ENCODE measurements at places on chromosomes 1 and 21.

GRCh38 chr1:5620997-5621396 is 371.2 kb downstream of the NPHP4 start:
- H3K4me1 ChIP-seq: peaks cover 24% of the 10 kb centered on the region
- no peak overlapping the region for H3K27ac ChIP-seq
- H3K36me3 ChIP-seq: peaks cover 5% of the 10 kb centered on the region
- H3K27me3 ChIP-seq: peaks cover 15% of the 10 kb centered on the region
- DNase-seq: peak; percentile 43

- H3K27me3 ChIP-seq: no peaks in the 10 kb centered on the region
- H3K36me3 ChIP-seq: no peaks in the 10 kb centered on the region
- no peaks in the 10 kb centered on the region for H3K4me1 ChIP-seq
Measured at GRCh38 chr1:198423673-198424072, 116.8 kb downstream of the ATP6V1G3 start.

DNA sequence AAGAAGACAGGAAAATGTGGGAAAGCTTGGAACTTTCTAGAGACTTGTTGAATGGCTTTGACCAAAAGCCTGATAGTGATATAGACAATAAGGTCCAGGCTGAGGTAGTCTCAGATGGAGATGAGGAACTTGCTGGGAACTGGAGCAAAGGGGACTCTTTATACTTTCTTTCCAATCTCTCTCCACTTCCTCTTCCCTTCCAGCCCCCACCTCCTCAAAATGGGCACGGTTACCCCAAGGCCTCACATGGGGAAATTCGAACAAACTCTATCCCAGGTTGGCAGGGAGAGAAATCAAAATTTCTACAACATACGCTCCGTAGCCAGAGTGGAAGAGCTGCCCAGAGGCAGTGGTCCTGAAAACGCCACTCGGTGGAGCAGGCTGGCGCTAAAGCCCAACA is 15.2 kb downstream of the PPT1 start:
- peaks cover 43% of the 10 kb centered on the region for H3K36me3 ChIP-seq
- no peak overlapping the region for H3K4me3 ChIP-seq
- DNase-seq: no peak
- no peak overlapping the region for H3K27ac ChIP-seq
- H3K27me3 ChIP-seq: no peaks in the 10 kb centered on the region

GRCh38 chr1:200869753-200870391 is 2.9 kb upstream of the GPR25 start:
- H3K4me3 ChIP-seq: no peak overlapping the region
- no peaks in the 10 kb centered on the region for H3K4me1 ChIP-seq
- H3K36me3 ChIP-seq: peaks cover 25% of the 10 kb centered on the region
- no peak for DNase-seq
- H3K27me3 ChIP-seq: peaks cover 1% of the 10 kb centered on the region

- peak; percentile 72 for DNase-seq
- H3K27me3 ChIP-seq: no peaks in the 10 kb centered on the region
- H3K4me1 ChIP-seq: no peaks in the 10 kb centered on the region
- H3K27ac ChIP-seq: no peak overlapping the region
- H3K36me3 ChIP-seq: no peaks in the 10 kb centered on the region
Measured at GRCh38 chr1:44377925-44378784, 23.1 kb upstream of the ERI3 start.

DNA sequence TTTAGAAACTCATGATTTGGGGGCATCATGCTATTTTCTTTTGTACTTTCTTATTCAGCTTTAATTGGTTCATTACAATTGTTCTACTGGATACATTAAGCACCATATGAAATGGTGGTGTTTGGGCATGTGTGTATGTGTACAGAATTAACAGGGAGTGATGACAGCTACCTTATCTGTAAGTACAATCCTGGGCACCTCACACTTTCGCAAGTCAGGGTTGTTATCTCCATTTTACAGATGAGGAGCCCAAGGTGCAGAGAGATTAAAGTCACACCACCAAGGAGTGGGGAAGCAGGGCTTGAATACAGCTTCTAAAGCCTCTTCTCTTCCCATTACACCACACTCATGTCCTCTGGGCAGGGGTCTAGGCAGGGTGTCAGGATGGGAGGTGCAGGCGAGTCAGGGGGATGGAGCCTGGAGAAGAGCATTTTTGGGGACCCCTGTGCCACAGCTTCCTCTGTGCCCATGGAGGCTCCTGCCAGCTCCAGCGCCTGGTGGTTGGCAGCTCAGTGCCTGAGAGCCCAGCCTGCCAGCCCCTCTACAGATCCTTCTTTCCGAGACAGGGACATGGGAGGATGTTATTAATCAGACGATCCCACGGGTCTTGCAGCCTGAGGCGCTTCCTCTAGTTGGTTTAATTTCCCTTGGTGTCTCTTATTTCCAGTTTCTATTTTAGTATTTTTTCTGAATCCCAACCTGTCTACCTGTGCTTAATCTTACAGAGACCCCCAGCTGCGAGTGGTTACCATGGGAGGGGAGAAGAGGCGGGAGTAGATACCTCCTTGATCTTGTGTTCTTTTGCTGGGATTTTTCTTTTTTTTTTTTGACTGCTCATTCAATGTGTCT is 126.2 kb upstream of the CD34 start:
- no peaks in the 10 kb centered on the region for H3K4me1 ChIP-seq
- H3K27ac ChIP-seq: peak overlapping the region; percentile 16
- no peaks in the 10 kb centered on the region for H3K27me3 ChIP-seq
- no peak for DNase-seq
- no peak overlapping the region for H3K4me3 ChIP-seq

- no peak overlapping the region for H3K27ac ChIP-seq
- H3K27me3 ChIP-seq: peaks cover 12% of the 10 kb centered on the region
Measured at GRCh38 chr1:220884981-220885918, 6.0 kb downstream of the HLX start.

GRCh38 chr1:85450832-85451231 is 14.1 kb downstream of the DDAH1 start:
- no peak overlapping the region for H3K4me3 ChIP-seq
- peaks cover 6% of the 10 kb centered on the region for H3K4me1 ChIP-seq
- DNase-seq: peak; percentile 20
- no peak overlapping the region for H3K27ac ChIP-seq

DNA sequence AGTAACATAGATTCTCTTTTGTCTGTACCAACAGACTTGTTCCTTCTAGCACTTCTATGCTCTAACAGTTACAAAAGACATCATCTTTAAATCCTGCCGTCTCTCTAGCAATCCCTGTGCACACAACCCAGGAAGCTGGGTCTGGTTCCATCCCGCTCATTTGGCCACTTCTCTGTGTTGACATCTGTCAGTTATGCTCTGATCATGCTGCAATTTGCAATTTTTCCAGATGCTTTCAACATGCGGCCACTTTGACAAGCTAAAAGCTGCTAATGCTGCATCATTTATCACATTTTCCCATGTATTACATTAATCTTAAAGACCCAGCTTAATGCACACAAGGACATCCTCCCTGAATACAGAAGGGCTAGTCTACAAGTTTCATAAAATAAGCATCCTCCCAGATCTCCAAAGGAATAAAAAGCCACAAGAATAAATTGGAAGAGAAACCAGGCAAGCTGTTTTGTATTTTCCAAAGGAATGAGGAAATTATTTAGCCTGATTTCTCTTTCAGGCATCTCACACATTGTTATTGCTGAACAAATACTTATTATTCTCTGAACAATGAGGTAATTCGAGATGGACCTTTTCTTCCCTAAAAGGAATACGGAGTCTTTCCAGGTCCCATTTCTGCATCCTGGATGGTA is 19.0 kb upstream of the LRRC52 start:
- H3K4me1 ChIP-seq: no peaks in the 10 kb centered on the region
- no peaks in the 10 kb centered on the region for H3K36me3 ChIP-seq
- no peak for DNase-seq
- H3K27me3 ChIP-seq: peaks cover 72% of the 10 kb centered on the region

- H3K36me3 ChIP-seq: no peaks in the 10 kb centered on the region
- no peaks in the 10 kb centered on the region for H3K27me3 ChIP-seq
- DNase-seq: peak; percentile 88
- H3K4me1 ChIP-seq: peaks cover 29% of the 10 kb centered on the region
Measured at GRCh38 chr1:159854693-159855192, 7.7 kb downstream of the VSIG8 start.

DNA sequence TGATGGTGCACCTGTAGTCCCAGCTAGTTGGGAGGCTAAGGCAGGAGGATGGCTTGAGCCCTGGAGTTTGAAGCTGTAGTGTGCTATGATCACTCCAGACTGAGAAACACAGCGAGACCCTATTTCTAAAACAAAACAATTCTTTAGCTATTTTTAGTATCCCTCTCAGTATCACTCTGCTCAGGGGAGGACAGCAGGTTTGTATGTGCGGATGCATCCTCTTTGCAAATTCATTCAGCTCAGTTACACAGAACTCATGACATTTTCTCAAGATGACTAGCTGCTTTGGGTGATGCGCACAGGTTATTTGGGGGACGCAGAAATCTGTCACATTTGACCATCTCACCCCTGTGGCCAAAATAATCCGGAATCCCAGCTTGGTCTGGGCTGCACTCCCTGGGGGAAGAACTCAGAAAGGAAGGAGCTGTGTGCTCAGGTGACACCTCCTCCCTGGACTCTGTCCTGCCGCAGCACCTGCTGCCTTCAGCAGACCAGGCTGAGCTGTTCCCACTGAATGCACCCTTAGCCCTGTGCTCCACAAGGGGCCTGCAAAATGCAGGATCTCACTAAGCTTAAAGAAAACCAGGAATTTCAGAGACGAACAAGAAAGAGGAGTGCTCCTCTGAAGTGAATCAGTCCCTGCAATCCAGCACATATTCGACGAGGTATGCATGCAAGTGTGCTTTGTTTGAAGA is 89.5 kb upstream of the PGBD5 start:
- H3K4me1 ChIP-seq: no peaks in the 10 kb centered on the region
- no peak overlapping the region for H3K27ac ChIP-seq
- peaks cover 22% of the 10 kb centered on the region for H3K27me3 ChIP-seq
- H3K36me3 ChIP-seq: no peaks in the 10 kb centered on the region
- no peak for DNase-seq
- no peak overlapping the region for H3K4me3 ChIP-seq

DNA sequence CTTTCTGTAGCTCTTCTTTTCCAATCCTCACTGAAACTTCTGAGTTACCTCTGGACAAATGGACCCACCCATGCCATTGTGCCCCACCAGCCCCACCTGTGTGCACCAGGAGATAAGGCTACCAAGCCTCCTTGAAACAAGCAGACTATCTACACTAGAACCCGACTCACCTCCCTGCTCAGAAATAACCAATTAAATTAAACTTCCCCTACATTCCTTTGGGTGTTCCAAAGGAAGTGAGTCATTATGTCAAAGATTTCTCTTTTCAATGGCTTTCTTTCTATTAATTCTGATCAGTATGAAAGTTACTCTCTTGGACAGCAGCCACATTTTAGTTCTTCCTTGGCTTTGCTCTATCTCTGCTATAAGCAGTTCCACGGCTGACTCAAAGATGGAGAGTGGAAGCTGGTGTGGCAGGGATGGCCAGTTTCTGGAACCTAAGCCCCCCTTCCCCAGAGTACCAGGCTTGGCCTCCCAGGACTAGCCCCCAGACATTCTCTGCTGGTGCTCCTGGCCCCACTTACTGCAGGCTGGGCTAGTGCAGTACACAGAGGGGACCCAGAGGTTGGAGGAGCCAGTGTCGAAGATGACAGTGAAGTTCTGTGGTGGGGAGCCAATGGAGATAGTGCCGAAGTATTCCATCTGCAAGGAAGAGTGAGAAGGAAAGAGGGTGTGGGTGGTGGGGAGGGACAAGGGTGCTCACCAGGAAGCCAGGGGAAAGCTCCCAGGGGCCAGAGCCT is 1.9 kb downstream of the CTSE start:
- H3K27me3 ChIP-seq: no peaks in the 10 kb centered on the region
- H3K4me1 ChIP-seq: peaks cover 28% of the 10 kb centered on the region
- DNase-seq: peak; percentile 55
- no peaks in the 10 kb centered on the region for H3K36me3 ChIP-seq
- H3K4me3 ChIP-seq: no peak overlapping the region
- peak overlapping the region; percentile 57 for H3K27ac ChIP-seq

- H3K27ac ChIP-seq: peak overlapping the region; percentile 92
- H3K27me3 ChIP-seq: no peaks in the 10 kb centered on the region
- no peak for DNase-seq
- peaks cover 26% of the 10 kb centered on the region for H3K36me3 ChIP-seq
Measured at GRCh38 chr1:161177936-161178244, 583 bp upstream of the B4GALT3 start.

DNA sequence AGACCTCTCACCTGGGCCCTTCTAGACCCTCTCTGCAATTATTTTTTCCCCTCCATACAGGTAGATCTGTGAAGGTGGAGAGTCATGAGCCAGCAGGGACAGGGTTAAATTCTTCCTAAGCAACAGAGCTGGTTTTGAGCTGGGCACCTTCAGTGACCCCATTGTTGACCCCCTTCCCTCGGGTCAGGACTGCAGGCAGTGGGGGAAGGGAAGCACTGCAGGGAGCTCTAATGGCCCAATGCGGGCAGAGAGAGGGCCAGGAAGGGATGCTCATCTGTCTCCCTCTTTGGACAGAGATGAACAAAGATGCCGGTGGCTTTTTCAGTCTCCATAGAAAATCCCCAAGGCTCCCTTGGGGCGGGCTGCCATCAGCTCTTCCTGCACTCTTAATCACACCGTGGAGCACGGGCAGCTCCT is 21.4 kb downstream of the SOX13 start:
- DNase-seq: no peak
- no peaks in the 10 kb centered on the region for H3K27me3 ChIP-seq
- peaks cover 13% of the 10 kb centered on the region for H3K4me1 ChIP-seq
- no peak overlapping the region for H3K27ac ChIP-seq

DNA sequence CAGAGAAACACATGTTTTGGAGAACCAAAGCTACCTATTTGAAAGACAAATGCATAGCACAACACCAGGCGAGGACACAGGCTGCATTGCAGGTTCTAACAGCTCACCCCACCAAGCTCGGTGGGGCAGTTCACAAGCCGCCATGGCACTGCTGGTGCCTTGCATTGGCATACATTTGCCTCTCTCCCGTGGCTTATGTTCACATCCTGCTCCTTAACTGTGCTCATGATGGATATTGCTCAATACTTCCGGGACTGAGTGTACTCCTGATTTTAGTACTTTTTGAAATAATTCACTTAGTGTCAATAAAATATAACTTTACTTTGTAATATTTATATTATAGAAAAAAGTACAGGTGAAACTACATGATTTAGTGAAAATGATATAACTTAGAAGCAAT is 1187.4 kb upstream of the NCAM2 start:
- peak; percentile 32 for DNase-seq
- no peak overlapping the region for H3K27ac ChIP-seq
- no peaks in the 10 kb centered on the region for H3K27me3 ChIP-seq
- H3K36me3 ChIP-seq: no peaks in the 10 kb centered on the region
- H3K4me3 ChIP-seq: no peak overlapping the region

DNA sequence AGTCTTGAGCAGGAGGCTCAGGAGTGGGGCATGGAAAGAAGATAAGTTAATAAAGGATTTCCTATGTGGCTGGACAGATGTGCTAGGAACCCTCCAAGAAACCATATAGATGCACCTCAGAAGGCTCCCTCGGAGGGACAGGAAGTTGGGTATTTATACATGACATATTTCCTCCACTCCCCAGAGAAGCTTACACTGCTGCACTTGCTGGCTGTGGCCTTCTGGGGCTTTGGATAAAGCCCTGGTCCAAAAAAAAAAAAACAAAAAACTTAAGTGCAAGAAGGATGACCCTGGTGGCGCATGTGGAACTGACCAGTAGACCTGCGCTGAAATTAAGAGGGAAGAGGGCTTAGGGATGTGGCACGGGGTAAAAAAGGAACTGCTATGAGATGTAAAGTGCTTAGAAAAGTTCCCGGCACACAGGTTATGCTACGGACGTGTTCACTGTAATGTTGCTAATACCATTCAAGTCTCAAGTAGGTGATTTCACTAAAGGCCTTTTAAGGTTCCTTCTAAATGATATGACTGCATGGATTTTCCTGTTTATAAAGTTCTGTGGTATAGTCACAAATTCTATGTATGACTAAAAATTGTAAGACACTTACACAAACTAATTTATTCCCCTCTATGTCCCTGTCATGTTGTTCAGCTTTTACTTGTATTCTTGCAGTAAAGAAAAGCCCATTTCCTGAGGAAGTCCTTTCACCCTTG is 253.6 kb downstream of the HMCN1 start:
- DNase-seq: no peak
- H3K27me3 ChIP-seq: no peaks in the 10 kb centered on the region
- no peak overlapping the region for H3K4me3 ChIP-seq
- H3K4me1 ChIP-seq: no peaks in the 10 kb centered on the region
- no peak overlapping the region for H3K27ac ChIP-seq
